ENCODE measurements at places on chromosomes 1 and 21.

- no peak for DNase-seq
Measured at GRCh38 chr1:59570524-59570923, 244.2 kb upstream of the HOOK1 start.

- no peak for DNase-seq
Measured at GRCh38 chr1:25729790-25730644, 70.0 kb upstream of the SELENON start.

DNA sequence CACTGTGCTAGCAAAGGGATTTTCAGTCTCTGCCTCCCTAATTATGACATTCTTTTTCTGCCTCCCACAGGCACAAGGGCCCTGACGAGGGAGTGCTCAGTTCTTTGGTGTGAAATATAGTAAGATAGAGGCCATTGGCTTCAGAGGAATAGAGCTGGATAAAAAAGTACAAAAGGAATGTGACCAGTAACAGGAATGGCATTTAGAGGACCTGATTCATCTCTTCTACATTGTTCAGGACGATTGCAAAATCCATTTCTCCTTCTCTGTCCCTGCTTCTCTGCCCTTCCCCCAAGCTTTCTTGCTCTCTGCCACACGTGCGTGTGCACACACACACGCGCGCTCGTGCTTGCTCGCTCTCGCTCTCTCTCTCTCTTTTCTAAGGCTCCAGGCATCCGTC is 668.2 kb downstream of the KIF26B start:
- DNase-seq, result no peak

DNA sequence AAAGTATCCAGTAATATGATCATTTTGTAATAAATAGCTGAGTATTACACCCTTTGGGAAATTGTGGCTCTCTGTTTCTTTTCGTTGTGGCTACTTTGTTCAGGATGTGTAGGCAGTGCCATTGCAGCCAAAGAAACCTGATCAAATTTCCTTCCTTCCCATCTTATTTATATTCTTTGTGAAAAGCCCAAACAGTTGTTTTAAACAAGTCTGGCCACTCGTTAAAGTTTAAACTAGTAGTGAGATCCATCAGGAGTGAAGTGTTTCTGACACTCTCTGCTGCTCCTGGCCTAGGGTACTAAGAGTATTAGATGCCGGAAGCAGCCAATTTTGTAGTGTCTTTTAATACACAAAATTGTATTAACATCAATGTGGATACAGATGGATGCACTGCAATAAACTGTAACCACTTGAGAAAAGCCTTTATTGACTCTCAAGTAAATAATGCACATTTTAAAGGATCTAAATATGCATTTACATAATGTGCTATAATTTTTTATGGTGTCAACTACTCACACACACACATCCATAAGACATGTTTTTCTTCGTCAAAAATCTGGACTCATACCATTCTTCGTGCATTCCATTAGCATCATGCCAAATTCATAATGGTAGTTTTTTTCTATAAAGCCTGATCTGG is 317.9 kb downstream of the NFIA start:
- no peak for DNase-seq
